ENCODE measurements at places on chromosomes 12 and 14. TPM values are rescaled to one million over a fixed set of nuclear protein-coding genes. Genes with fewer than 3 reads are reported as not detected.

Gene OR4E2
- not detected for total RNA-seq

Gene IRAK3
- total RNA-seq, result 4.4 TPM

Gene RDH5
- 3.9 TPM for total RNA-seq

Gene A2ML1
- total RNA-seq, result 2.3 TPM

Gene CAPZA3
- not detected for total RNA-seq

Gene KCNMB4
- 22.4 TPM for total RNA-seq

Gene PLEKHA5
- total RNA-seq, result 80.0 TPM

Gene KRT77
- total RNA-seq, result not detected

Gene PSMB11
- total RNA-seq, result not detected

Gene ADAMTS20
- 0.46 TPM for total RNA-seq

Gene LPCAT3
- 13.8 TPM for total RNA-seq

Gene TRPV4
- total RNA-seq, result 0.92 TPM

Gene ACVRL1
- 8.8 TPM for total RNA-seq

Gene RND1
- 26.1 TPM for total RNA-seq

Gene KERA
- total RNA-seq, result 0.23 TPM

Gene LRTM2
- 11.3 TPM for total RNA-seq

Gene ABCD2
- total RNA-seq, result 21.0 TPM

Gene SMCO3
- total RNA-seq, result not detected

Gene PLA2G1B
- total RNA-seq, result not detected

Gene RAB5B
- total RNA-seq, result 59.1 TPM

Gene SIX6
- total RNA-seq, result 0.69 TPM

Gene CLEC1B
- total RNA-seq, result not detected

Gene TSPAN19
- total RNA-seq, result 0.92 TPM

Gene AQP2
- not detected for total RNA-seq

Gene KLRB1
- not detected for total RNA-seq

Gene EML5
- total RNA-seq, result 45.4 TPM

Gene FAM222A
- total RNA-seq, result 10.1 TPM

Data from diencephalon (tissue), 1 donor.